ENCODE measurements at places on chromosomes 3 and 15.
A peak's percentile ranks its signal among the peaks of the same experiment; 100 is the strongest.

GRCh38 chr15:101088788-101089578 is 162.9 kb downstream of the CHSY1 start:
- DNase-seq, result peak; percentile 86

DNA sequence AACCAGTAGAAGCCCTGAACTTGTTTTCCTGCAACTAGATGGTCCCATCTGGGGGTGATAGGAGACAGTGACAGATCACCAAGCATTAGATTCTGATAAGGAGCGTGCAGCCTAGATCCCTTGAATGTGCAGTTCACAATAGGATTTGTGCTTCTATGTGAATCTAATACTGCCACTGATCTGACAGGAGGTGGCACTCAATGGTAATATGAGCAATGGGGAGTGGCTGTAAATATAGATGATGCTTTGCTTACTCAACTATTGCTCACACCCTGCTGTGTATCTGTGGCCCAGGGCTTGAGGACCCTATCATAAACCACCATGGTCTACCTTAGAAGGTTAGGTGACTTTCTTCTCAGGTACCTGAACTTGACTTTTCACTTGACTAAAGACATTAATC is 417.1 kb upstream of the ARHGEF26 start:
- no peak for DNase-seq

DNA sequence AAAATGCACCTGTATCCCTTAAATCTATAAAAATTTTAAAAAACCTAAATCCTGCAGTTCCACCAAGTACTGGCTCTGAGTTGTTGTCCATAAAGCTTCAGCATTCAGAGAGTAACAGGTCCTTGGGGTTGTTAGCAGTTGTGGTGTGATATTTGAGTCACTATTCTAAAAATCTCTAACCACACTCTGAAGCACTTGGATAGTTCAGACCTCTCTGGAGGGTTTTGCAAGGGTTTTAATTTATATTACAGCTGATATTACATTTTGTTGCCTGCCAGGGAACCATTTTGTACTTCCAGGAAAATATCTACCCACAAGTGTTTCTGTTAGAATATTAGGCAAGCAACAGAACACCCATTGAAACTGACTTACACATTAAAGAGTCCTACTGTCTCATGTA is 255.6 kb downstream of the TBL1XR1 start:
- DNase-seq, result peak; percentile 17

GRCh38 chr3:109702976-109703375 is 365.6 kb upstream of the DPPA4 start:
- no peak for DNase-seq

DNA sequence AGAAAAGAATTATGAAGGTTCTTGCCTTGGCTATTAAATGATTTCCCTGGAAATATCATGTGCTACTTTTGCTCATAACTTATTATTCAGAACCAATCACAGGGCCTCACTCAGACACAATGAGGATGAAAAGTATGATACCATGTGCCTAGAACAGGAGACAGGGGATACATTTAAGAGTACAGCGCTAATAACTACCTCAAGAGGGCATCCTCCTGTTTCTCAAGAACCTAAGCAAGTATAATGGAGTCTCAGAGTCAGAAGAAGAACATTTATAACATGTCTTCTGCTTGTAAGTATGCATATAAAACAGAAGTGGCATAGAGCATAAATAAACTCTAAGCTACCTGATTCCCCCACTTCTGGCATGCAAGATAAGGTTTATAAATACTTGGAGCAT is 125.4 kb upstream of the MME start:
- no peak for DNase-seq

DNA sequence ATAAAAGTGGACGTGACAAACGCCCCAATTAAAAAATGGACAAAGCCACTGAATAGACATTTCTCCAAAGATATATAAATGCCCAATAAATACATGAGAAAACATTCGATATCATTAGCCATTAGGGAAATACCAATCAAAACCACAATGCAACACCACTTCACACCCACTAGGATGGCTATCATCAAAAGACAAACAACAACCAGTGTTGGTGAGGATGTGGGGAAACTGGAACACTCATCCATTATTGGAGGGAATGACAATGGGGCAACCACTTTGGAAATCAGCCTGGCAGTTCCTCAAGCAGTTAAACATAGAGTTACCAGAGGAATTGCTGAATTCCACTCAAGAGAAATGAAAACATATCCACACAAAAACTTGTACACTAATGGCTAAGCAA is 32.4 kb upstream of the FGD5 start:
- no peak for DNase-seq

GRCh38 chr3:38542401-38543298 is 46.5 kb downstream of the EXOG start:
- DNase-seq, result no peak

DNA sequence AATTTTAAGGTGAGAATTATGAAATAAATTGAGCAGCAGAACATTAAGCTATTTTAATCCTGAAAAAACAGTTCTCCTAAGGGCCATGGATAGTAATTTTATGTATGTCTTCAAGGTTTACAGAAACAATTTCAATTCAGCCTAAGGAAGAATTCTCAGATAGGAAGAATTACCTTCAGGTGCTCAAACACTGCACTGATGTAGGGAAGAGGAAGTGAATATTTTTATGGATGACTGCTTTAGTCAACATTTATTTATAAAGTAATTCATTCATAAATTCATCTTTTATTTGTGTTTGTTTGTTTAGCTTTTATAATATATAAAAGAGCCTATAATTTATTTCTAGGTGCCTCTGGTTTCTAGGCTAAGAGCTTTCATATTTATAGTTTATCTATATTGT is 620.7 kb downstream of the NAALADL2 start:
- no peak for DNase-seq

GRCh38 chr3:31802981-31803740 is 177.9 kb downstream of the OSBPL10 start:
- DNase-seq, result no peak

- no peak for DNase-seq
Measured at GRCh38 chr3:110495201-110495927, 576.3 kb upstream of the NECTIN3 start.

- no peak for DNase-seq
Measured at GRCh38 chr15:73593304-73594074, 39.7 kb downstream of the NPTN start.

DNA sequence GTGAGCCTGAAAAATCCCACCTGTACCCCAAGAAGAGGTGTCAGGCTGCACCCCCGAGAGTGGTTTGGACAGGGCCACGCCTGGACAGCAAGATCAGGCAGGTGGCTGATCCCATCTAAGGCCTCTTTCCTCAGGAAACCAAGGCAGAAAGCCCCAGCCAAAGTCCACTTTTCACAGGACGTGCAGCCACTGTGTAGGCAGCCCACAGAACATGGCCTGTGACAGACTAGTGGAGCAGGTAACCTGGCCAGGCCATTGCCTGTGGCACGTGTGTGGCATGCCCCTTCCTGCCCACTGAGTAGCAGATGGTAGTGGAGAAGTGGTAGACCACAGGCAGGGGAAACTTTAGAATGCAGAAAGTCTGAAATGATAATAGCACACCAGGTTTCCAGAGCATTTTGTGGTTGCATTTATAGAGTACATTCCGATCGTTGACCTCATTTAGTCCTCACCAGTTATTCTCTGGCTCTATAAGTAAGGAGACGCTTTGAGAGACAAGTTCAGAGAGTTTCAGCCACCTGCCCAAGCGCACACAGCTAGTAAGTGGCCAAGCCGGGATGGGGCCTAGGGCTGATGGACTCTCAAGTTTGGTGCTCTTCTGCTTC is 68.7 kb downstream of the AAGAB start:
- DNase-seq, result peak; percentile 19

- DNase-seq, result no peak
Measured at GRCh38 chr15:69360642-69361041, 53.5 kb upstream of the KIF23 start.

DNA sequence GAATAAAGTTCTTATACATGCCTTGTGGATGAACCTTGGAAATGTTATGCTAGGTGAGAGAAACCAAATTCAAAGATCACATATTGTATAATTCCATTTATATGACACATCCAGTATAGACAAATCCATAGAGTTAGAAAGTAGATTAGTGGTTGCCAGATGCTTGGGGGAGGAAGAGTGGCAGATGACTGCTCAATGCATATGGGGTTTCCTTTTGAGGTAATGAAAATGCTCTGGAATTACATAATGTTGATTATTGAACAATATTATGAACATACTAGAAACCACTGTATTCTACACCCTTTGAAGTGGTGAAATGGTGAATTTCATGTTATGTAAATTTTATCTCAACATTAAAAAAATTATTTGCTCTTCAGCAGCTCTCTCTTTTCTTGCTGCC is 100.8 kb downstream of the DHX36 start:
- DNase-seq, result no peak

GRCh38 chr3:106688464-106688863 is 688.8 kb upstream of the CCDC54 start:
- DNase-seq, result no peak

DNA sequence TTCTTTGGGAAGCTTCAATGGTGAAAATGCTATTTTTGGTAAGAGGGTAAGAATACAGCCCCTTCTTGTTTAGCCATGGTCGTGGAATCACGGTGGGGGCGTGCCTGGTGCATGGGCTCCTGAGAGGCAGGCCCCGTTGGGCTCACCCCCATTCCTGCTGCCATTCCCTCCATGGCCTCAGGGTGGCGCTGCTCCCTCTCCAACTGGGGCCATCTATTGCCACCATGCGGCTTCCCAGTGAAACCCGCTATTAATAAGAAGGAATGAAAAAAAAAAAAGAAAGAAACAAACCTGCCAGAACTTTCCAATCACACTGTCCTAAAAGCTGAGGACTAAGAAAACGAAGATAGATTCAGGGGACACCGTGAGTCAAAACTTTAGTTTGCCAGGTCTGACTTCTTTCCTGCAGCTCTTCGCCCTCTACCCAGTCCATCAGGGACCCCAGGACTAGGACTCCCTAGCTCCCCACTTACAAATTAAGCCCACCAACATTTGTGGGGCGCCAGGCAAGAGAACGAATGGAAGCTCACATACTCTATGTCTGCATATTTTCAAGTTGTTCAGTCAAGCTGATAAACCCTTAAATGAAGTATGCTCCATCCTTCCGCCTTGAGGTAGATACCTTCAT is 30.6 kb upstream of the ABHD2 start:
- DNase-seq, result peak; percentile 86

- DNase-seq, result no peak
Measured at GRCh38 chr3:174441588-174442301, 417.4 kb upstream of the NAALADL2 start.

GRCh38 chr15:39301589-39301999 is 279.3 kb upstream of the THBS1 start:
- no peak for DNase-seq

DNA sequence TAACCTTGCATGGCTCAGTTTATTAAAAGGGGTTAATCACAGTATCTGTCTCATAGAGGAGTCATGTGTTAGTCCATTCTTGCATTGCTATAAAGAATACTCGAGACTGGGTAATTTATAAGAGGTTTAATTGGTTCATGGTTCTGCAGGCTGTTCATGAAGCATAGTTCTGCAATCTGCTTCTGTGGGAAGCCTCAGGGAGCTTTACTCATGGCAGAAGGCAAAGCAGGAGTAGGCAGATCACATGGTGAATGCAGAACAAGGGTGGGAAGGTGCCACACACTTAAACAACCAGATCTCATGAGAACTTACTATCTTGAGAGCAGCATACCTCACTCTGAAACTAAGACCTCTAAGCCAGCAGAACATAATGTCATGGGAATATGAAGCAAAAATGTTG is 42.2 kb upstream of the PTX3 start:
- DNase-seq, result no peak

- no peak for DNase-seq
Measured at GRCh38 chr3:143737065-143737464, 111.2 kb downstream of the SLC9A9 start.

GRCh38 chr3:61890167-61890566 is 328.8 kb downstream of the PTPRG start:
- no peak for DNase-seq

DNA sequence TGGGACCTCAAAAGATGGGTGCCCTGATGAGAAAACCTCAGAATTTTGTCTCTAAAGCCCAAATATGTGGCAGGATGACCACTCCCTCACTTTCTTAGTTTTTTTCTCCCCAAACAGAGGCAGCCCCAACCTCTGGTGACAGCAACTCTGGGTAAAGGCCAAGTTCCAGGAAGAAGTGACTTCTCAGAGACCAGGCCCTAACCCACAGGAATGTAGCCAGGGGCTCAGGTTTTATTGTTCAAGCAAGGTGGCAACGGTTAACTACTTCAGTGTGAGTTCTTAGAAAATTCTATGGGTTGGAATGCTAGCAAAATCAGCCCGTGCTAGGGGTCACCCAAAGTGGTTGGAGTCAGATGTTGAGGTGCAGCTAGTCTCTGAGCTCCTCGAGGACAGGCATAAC is 5.1 kb upstream of the DNAJA4 start:
- DNase-seq, result no peak

DNA sequence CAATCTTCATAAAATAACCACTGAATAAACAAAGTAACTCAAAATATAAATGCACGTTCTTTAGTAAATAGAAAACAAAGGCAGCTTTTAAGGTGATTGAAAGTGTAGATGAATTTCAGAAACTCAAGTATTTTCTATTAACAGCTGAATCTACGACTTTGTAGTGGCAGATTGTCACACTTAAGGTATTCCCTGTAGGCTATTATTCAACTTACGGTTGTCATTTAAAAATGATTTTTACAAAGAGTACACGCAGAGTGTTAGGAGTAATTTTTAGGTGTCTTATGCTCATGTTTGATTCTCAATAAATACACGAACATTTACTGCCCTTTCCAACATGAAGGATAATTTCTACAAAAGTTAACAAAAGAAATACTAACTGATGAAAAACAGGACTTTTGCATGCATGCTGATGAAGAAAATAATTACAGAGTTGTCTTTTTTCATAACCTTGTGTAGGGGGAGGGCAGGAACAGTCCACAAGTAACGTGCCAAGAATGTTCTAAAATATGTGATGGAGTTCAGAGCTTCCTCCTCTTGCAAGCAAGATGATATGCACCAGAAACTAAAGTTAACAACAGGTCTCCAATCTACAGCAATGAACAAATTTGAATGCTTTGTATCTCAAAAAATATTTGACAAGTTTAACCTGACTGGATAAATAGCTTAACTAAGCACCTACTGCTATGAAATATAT is 16.7 kb downstream of the DCBLD2 start:
- DNase-seq, result no peak

DNA sequence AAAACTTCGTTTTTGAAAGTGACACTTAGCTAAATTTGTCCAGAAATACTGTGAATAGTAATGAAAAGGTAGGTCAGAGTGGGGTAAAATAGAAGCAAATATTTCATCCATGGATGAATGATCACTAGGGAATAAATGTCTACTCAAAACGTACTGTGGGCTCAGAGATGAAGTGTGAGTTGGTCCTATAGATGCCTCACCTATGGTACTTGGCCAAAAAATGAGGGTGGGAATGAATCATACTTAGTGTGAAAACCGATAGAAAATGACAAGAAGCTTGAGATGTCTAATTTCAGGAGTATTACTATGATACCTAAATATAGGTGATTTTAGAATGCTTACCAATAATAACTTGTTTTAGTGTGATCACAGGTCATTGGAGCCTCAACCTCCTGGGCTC is 155.9 kb downstream of the GMNC start:
- peak; percentile 33 for DNase-seq

DNA sequence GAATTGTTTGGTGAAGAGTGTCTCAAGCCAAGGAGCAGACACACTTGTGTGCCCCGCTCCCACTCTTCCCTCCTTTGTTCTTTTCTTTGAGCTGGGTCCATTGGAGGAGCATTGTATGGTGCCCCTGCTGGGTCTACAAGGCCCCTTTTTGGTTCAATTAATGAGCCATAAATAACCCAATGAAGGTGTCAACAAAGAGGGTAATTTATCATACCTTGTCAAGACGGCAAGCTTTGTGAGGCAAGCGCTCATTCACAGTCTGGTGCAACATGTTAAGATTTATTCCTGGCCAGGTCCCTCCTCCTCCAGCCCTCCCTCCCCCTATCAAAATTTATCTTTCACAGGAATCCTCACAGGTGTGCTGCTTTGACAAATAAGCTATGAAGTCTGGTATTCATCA is 300.1 kb downstream of the RORA start:
- no peak for DNase-seq

Data from activated CD4-positive, alpha-beta T cell treated with anti-CD3 and anti-CD28 coated beads, Interleukin-2, Interleukin-4, amounts not matched to agents 100 ng/mL and 50 ng/mL, durations not matched to agents 16 hours and 8 hours (primary cell).